K562 (cell line): ENCODE measurements at places on chromosomes 2 and 18. TPM values are rescaled to one million over a fixed set of nuclear protein-coding genes. Genes with fewer than 3 reads are reported as not detected.

DNA sequence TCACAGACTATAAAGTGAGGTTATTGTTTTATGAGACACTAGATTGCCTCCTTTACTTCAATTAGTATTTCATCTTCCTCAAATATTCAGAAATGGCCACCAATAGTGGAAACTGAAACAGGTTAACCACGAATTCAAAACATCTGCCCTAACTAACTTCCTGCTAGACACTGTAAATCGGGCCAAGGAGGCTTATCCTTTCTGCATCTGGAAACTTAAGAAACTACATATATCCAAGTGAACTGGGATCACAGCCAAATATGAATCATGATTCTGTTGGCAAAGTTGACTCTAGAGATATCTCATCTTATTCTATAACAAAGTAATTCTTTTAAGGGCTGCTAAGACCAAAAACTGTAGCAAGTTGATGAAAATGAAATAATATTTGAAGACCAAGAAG is 136.6 kb upstream of the ZC3H15 start:
- H3K4me1 ChIP-seq, result no peaks in the 10 kb centered on the region
- H3K36me3 ChIP-seq, result no peaks in the 10 kb centered on the region
- no peaks in the 10 kb centered on the region for H3K27me3 ChIP-seq
- no peak overlapping the region for H3K4me3 ChIP-seq

- H3K36me3 ChIP-seq, result no peaks in the 10 kb centered on the region
- H3K27me3 ChIP-seq, result no peaks in the 10 kb centered on the region; the same call in 2 of the 3 replicates
- H3K4me1 ChIP-seq, result peaks cover 2% of the 10 kb centered on the region; the same call in 2 of the 3 replicates
- DNase-seq, result no peak
- no peak overlapping the region for H3K27ac ChIP-seq
- no peak overlapping the region for H3K4me3 ChIP-seq
Observed at GRCh38 chr2:28374331-28374730, 18.3 kb upstream of the FOSL2 start.

DNA sequence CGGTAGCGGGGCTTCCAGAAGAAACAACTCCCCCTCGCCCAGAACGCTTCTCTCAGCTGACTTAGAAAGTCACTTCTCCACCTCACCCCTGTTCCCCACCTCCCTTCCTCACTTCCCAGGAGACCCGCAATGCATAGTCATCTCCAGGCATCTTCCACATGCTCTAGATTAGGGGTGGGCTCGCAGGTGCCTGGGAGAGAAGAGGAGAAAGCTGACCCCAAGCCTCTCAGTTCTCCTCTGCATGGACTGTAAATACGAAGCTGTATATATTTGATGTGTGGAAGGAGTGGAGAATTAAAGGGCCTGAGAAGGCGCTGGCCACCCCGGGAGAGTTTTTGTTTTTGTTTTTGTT is 1.8 kb downstream of the MAL start:
- peaks cover 13% of the 10 kb centered on the region; the same call in 2 of the 3 replicates for H3K27me3 ChIP-seq
- H3K36me3 ChIP-seq, result no peaks in the 10 kb centered on the region
- H3K4me3 ChIP-seq, result no peak overlapping the region
- no peak for DNase-seq
- no peak overlapping the region for H3K27ac ChIP-seq

- H3K4me3 ChIP-seq, result no peak overlapping the region
- no peak overlapping the region for H3K27ac ChIP-seq
- H3K27me3 ChIP-seq, result peaks cover 4% of the 10 kb centered on the region; the same call in 1 of the 3 replicates
- no peaks in the 10 kb centered on the region for H3K4me1 ChIP-seq
- H3K36me3 ChIP-seq, result no peaks in the 10 kb centered on the region
Observed at GRCh38 chr2:100110614-100111000, 31.8 kb downstream of the AFF3 start.

DNA sequence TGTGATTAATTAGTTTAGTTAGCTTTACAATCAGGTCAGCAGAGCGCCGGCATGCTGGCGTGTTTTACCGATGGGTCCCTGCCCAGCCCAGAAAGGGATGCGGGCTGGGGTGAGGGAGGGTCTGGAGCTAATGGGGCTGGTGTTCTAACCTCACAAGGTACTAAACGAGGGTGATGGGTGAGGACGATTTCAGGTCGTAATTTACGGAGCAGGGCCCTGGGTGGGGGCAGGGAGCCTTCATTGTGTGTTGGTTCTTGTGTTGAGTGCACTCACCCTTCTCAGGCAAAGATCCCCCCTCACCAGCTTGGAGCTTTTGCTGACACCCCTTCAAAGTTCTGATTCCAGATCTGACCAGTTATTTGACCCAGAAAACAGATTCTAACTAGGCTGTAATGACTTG is 39.5 kb downstream of the PTGR3 start:
- no peak for DNase-seq
- H3K27me3 ChIP-seq, result peaks cover 11% of the 10 kb centered on the region; the same call in 2 of the 3 replicates
- H3K27ac ChIP-seq, result no peak overlapping the region
- H3K4me3 ChIP-seq, result no peak overlapping the region
- H3K4me1 ChIP-seq, result no peaks in the 10 kb centered on the region

DNA sequence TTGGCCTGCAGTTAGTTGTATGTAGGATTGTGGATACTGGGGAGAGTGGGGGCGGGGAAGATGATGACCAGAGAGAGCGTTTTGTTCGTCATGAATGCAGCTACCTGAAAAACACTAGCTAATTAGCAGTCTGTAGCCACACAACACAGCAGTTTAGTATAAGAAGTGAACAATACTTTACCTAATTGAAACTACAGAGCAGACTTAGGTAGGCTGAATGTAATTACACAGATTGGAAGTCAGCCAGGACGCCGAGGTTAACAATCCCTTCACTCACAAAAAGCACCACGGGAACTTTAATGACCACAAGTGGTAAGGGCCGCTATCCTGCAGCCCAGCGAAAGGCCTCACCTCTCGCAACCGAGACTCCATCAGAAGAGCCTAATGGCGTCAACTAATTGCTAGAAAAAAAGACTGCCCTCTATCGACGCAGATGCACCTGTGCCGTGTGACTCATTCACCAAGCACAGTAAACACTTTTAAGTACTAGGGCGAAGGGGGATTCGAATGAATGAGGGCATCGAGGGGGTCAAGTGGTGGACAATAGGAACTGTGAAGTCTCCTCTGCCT is 591.0 kb downstream of the ARHGAP15 start:
- H3K4me1 ChIP-seq, result no peaks in the 10 kb centered on the region; the same call in 2 of the 3 replicates
- H3K27ac ChIP-seq, result no peak overlapping the region
- H3K27me3 ChIP-seq, result no peaks in the 10 kb centered on the region
- peak; percentile 11 for DNase-seq

- H3K4me1 ChIP-seq, result no peaks in the 10 kb centered on the region
- peaks cover 8% of the 10 kb centered on the region; the same call in 1 of the 2 replicates for H3K27me3 ChIP-seq
- H3K4me3 ChIP-seq, result no peak overlapping the region
- no peak for DNase-seq
- no peaks in the 10 kb centered on the region for H3K36me3 ChIP-seq
- H3K27ac ChIP-seq, result no peak overlapping the region
Observed at GRCh38 chr2:133605011-133605765, 36.9 kb upstream of the NCKAP5 start.

DNA sequence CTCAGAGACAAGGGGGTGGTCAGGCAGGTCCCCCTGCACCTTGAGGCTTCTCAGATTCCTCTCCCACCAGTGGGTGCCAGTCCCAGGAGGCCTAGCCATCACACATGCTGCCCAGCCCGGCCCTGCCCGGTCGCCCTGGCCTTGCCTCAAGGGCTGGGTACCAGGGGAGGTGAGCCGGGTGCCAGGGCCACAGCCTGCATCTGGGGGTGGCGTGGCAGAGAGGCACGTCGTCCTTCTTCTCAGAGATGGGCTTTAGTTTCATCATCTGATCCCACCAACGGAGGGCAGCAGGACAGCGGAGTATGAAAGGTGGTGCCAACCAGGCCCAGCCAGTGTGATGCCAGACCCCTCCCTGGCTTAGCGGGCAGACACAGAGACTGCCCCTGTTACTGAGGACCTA is 161.7 kb downstream of the TFCP2L1 start:
- no peaks in the 10 kb centered on the region for H3K4me1 ChIP-seq
- no peaks in the 10 kb centered on the region; the same call in 2 of the 3 replicates for H3K27me3 ChIP-seq
- H3K27ac ChIP-seq, result no peak overlapping the region

- no peak overlapping the region for H3K4me3 ChIP-seq
- H3K4me1 ChIP-seq, result no peaks in the 10 kb centered on the region; the same call in 1 of the 2 replicates
- H3K36me3 ChIP-seq, result no peaks in the 10 kb centered on the region
- H3K27me3 ChIP-seq, result no peaks in the 10 kb centered on the region; the same call in none of the 2 replicates
Observed at GRCh38 chr18:49739275-49739674, 74.1 kb downstream of the ACAA2 start.

GRCh38 chr2:38203446-38203810 is 127.5 kb upstream of the CYP1B1 start:
- peaks cover 9% of the 10 kb centered on the region for H3K27me3 ChIP-seq
- H3K36me3 ChIP-seq, result no peaks in the 10 kb centered on the region
- H3K4me1 ChIP-seq, result no peaks in the 10 kb centered on the region
- DNase-seq, result no peak
- no peak overlapping the region for H3K4me3 ChIP-seq

DNA sequence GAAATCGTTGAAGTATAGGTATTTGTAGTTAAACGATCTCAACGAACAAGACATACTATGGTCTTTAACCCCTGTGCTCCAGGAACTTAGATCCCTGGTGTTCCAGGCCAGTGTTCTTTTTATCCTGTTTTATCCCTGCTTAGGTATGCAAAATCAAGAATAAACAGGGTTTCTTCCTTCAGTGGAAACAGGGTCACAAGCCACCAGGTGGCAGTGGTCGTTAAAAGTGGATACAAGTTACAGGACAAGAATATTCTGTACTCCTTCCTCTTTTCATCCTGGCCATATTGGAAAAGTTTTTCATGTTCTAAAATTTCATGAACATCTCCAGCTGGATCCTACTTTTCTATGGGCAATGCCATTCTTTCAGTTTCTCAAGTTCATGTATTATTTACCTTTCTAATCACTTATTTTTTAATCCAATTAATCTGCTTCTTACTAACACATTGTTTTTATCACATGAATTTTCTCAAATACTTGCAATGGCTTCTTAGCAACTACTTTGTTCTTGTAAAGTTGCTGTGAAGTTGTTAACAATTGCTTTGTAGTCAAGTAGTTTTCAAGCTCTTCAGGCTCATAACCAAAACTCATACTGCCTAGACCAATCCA is 16.4 kb upstream of the HNMT start:
- DNase-seq, result peak; percentile 48
- H3K4me1 ChIP-seq, result peaks cover 19% of the 10 kb centered on the region
- H3K27me3 ChIP-seq, result no peaks in the 10 kb centered on the region
- H3K27ac ChIP-seq, result no peak overlapping the region
- no peaks in the 10 kb centered on the region for H3K36me3 ChIP-seq
- H3K4me3 ChIP-seq, result no peak overlapping the region

- no peaks in the 10 kb centered on the region for H3K4me1 ChIP-seq
- no peak overlapping the region for H3K27ac ChIP-seq
- DNase-seq, result no peak
- H3K36me3 ChIP-seq, result no peaks in the 10 kb centered on the region
Observed at GRCh38 chr2:173578404-173579107, 223.9 kb downstream of the CDCA7 start.

DNA sequence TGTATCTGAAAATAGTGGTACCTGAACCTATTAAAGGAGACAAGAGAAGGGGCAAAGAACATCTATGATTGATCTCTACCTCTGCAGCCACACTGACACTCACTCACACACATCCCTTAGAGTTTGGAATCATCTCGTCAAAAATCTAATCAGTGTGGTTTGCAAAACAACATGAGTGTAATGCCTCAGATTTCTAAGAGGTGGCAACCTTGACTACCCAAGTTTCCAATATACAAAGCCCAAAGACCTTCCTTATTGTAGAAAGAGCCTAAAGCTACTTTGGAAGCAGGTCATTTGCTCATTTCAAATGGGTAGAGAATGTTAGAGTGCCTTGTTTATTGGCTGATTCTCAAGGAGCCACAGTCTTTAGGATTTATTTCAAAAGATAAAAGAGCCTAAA is 444.9 kb downstream of the ARHGAP15 start:
- H3K36me3 ChIP-seq, result no peaks in the 10 kb centered on the region
- no peaks in the 10 kb centered on the region for H3K4me1 ChIP-seq
- no peaks in the 10 kb centered on the region for H3K27me3 ChIP-seq
- DNase-seq, result no peak

DNA sequence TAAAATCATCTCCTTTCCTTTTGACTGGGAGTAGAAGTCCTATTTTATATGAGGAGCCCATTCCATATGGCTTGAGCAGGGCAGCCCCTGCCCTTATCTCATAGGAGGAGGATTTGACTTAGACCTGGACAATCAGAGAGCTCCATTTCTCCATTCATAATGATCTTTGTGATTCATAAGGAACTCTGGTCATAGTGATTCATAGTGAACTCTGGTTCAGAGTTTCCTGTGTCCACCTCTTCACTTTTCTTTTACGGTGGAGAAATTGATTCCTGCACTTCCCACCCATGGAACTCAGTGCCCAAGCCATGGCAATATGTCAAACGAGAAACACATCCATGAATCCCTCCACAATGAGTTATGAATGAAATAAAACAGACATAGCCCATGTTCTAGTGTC is 12.8 kb upstream of the MYO3B start:
- no peaks in the 10 kb centered on the region for H3K36me3 ChIP-seq
- H3K4me1 ChIP-seq, result no peaks in the 10 kb centered on the region; the same call in 2 of the 3 replicates
- no peak overlapping the region for H3K27ac ChIP-seq
- no peaks in the 10 kb centered on the region; the same call in 2 of the 3 replicates for H3K27me3 ChIP-seq
- DNase-seq, result no peak

DNA sequence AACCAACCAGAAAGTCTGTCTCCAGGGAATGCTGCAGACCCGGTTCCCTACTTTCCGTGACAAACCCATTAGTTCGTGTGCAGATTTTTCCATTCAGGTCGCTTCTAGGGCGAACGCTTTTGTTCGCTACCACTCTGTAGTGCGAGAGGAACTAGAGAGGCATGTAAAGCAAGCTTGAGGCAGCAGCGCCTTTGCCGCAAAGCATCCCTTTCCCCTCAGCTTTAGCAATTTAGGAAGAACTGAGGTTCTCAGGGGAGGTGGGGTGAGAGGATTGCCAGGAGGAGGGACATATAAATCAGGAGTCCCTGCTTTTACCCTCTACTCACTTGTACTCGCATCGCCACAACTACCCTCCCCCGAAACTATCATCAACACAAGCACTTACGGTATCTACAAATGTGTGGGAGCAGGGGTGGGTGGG is 748 bp upstream of the ZNF804A start:
- no peaks in the 10 kb centered on the region for H3K4me1 ChIP-seq
- DNase-seq, result no peak
- no peak overlapping the region for H3K27ac ChIP-seq
- peak overlapping the region; percentile 36; the same call in 1 of the 2 replicates for H3K4me3 ChIP-seq

GRCh38 chr2:43559391-43560230 is 36.2 kb downstream of the THADA start:
- H3K36me3 ChIP-seq, result peaks cover 48% of the 10 kb centered on the region; the same call in 2 of the 3 replicates
- DNase-seq, result no peak
- H3K4me3 ChIP-seq, result no peak overlapping the region

- H3K36me3 ChIP-seq, result no peaks in the 10 kb centered on the region
- no peaks in the 10 kb centered on the region for H3K4me1 ChIP-seq
- H3K4me3 ChIP-seq, result no peak overlapping the region
- no peak overlapping the region for H3K27ac ChIP-seq
- H3K27me3 ChIP-seq, result no peaks in the 10 kb centered on the region
Observed at GRCh38 chr2:34734662-34735061, 1135.6 kb upstream of the FAM98A start.

GCFC2 gene
- polyA plus RNA-seq, result 22.7 and 22.9 TPM in 2 replicates

REG3A gene
- polyA plus RNA-seq, result not detected in 2 replicates

TLX2 gene
- polyA plus RNA-seq, result not detected in 2 replicates

GDF7 gene
- polyA plus RNA-seq, result 0.01 TPM in 1 of 2 replicates, not detected in the other

CRACDL gene
- polyA plus RNA-seq, result not detected in 2 replicates

COLEC12 gene
- not detected in 2 replicates for polyA plus RNA-seq

SLC66A3 gene
- 13.9 and 15.2 TPM in 2 replicates for polyA plus RNA-seq

TMEM163 gene
- 0.04 TPM in 1 of 2 replicates, not detected in the other for polyA plus RNA-seq

SNORC gene
- 0.42 and 2.5 TPM in 2 replicates for polyA plus RNA-seq
